Dorsolateral prefrontal cortex (tissue), 122 donors: ENCODE measurements at places on chromosomes 11 and 22.
A peak's percentile ranks its signal among the peaks of the same experiment; 100 is the strongest.

GRCh38 chr22:23057331-23057730, 13.0 kb upstream of the GNAZ start:
- no peak for DNase-seq

DNA sequence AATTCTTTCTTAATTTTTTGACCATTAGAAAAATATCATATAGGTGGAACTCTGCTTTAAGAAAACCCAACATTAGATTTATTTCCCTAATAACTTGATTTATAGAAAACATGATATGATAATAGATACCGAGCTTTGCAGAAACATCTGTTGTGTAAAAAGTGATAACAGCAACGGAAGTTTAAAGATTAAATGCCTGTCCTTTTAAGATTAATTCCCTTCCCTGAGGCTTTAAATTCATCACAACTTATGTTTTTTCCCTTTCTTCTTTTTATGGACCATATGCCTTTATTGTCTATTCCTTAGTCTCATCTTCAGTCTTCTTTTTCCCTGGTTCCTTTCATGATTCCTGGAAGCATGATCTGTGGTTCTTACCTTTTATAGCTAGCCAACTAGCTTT, 1.9 kb downstream of the USP47 start:
- no peak for DNase-seq

DNA sequence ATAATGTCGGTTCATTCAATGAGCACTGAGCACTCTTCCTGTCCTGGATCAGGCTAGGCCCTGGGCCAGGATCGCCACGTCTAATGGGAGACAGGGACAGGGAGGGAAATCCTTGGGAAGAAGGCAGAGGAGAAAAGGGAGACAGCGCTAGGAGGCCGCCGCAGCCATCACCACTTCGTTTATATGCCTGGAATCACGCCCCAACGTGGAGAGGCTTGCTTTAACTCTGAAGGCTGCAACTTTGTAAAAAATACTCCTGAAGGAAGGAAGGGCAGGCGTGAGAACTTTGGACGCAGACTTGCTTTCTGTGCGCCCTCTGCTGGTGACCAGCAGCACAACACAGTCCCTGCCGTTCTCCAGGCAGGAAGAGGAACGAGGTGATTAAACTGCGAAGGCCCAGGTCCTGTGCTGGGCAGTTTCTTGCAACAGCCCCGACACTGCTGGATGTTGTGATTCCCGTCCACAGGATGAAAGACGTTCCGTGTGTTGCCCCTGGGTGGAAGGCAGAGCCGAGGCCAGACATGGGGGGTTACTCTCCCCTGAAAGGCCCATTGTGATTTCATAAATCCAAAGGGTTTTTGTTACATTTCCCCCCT, 22.1 kb downstream of the RIBC2 start:
- peak; percentile 82 for DNase-seq

DNA sequence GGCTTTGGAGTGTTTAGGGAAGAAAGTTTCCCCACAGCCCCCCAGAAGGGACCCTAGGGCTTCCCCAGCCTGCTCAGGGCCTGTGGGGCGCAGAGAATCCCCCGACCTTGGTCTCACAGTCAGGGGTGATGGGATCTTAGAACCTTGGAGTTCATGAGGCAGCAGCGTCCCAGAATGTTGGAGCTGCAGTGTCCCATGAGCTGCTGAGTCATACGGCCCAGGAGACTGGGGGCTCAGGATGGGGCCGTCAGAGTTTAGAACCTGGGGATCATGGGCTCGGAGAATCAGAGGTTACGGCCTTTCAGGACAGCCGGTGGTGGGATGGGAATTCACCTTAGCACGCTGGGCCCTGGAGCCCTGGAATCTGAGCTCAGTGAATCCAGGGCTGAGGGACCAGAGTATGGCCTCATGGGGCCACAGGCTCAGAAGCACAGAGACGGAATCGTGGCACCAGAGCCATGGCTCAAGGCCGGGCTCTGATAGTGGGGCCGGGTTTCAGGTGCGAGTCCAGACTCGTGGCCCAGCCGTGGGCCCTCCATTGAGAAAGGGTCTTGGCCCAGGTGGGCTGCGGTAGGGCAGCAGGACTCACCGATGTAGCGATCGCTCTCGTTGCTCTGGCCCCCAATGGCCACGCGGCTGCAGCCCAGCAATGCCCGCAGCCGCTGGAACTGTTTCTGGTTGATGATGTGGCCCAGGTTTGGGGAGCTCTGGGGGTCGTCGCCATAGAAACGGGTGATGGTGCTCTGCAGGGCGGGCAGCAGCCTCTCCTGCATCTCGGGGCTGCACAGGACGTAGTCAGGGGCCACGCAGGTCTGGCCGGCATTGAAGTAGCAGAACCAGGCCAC, 9.5 kb downstream of the ALDH3B2 start:
- DNase-seq = no peak

DNA sequence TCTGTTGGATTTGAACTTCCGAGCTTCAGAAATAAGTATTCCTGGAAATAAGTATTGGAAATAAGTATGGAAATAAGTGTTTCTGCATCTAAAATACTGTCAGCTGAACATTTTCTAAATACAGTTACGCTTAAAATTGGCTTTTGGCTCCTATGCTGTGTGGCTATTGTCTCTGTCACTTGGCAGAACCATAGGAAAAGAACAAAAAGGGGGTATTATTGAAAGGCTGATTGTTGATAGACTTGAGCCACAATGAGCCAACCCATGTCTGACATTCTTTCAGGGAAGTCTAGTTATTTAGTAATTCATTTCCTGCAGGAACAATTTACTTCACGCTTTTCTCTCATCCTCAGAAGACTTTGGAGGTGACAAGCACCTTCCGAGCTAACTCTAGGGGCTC, 32.5 kb upstream of the LARGE1 start:
- no peak for DNase-seq

- no peak for DNase-seq
These were observed 851.1 kb upstream of the RAG2 start for GRCh38 chr11:37449146-37449545.

DNA sequence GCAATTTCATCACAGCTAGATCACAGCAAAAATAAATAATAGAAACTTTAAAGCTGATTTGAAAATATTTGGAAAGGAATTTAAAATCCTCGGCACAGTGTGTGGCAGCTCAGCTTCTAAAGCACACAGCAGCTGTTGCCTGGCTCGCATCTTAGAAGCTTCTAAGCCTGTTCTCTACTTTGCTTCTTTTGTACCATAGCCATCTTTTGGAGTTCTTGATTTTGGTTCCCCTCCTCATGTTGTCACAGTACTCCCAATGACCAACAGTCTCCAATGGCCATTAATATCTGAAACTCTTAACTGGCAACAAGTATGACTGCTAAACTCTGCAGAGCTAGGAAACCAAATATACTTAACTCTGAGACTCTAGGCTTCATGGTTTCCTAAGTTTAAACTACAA, 28.8 kb downstream of the CHKA start:
- DNase-seq = no peak

DNA sequence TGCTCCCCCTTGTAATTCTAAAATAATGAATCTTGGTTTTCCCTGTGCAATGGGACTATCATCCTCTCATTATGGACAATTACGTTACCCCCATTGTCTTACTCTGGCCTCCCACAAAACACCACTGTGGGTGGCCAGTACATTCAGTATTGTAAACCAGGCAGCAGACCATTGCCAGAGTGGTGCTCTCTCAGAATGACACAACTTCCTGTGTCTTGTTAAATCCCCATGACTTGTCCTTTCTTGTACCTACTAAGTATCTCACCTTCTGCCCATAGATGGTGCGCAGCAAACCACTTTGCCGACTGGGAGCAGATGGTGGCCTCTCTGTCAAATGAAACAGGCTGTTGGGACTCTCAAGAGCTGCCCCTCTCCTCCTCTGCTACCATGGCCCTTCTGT, 287.1 kb upstream of the RAG2 start:
- DNase-seq = no peak

DNA sequence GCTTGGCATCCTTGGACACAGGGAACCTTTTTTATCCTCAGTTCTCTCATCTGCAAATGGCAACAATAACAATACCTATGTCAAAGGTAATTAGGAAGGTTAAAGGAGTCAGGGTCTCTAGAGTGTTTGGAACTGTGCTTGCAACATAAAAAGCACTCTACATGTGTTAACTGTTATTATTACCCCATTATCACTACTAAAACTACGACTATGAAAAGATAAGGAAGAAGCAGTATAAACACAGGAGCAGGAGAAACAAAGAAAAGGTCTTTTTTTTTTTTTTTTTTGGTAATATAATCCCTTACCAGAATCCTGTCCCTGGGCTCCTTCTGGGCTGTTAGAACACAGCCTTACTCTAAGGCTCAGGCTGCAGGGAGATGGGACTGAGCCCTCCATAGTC, 348.2 kb downstream of the CADM1 start:
- no peak for DNase-seq

- DNase-seq = no peak
These were observed 24.0 kb upstream of the SYT8 start for GRCh38 chr11:1810761-1811160.

DNA sequence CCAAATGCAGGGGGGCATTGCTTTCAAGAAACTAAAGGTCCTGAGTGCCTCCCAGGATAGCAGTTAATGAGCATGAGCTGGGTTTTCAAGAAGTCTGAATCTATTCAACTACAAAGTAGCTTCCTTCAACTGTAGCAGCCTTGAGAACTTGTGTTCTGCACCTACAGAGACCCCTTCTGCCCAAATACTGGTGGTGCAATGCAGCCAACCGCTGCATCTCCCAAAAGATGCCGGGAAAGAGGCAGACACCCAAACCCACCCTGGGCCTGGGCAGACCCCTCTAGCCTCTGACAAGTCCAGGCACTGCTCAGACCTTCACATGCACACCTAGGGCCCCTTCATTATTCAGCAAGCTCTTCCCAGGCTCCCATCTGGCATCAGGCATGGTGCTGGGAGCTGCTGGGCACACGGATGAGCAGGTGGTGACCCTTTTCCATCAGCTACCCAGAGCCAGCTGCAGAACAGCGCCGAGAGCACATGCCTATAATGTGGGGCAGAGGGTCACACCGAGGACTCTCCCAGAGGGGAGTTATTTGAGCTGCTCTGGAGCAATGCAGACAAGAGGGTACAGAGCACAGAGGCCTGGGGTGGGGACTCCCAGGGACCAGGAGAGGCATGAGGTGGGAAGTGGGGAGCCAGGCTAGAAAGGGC, 44.9 kb upstream of the ETS1 start:
- no peak for DNase-seq

DNA sequence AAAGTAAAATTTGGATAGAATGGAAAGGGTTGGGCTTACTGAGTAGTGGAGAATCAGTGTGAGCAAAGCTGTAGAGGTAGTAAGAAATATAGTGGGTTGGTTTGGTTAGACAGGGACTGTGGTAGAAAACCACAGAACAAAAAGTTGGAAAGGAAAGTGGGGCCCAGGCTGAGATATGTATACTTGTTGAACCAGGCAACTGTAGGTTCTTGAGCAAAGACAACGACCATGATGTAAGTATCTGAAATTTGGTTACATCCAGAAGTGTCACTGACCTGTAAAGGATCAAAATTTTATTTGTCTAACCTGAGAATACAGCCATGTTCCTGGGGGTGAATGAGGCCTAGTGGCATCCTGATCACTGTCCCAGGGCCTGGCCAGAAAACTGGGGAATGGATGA, 114.1 kb downstream of the STIM1 start:
- DNase-seq = no peak
